Left cardiac atrium (tissue), 4 donors: ENCODE measurements at places on chromosomes 16 and 17. TPM values are rescaled to one million over a fixed set of nuclear protein-coding genes. Genes with fewer than 3 reads are reported as not detected.

The KCNAB3 gene
- 0.71 TPM for total RNA-seq

The GAS2L2 gene
- 0.47 TPM for total RNA-seq

The FBXO39 gene
- 0.34 TPM for total RNA-seq

The DNAI2 gene
- not detected for total RNA-seq

The SMG6 gene
- 23.0 TPM for total RNA-seq

The DBNDD1 gene
- 2.2 TPM for total RNA-seq

The ABCA5 gene
- 17.8 TPM for total RNA-seq

The RGS9 gene
- 4.9 TPM for total RNA-seq

The TMEM219 gene
- 73.8 TPM for total RNA-seq

The GNPTG gene
- total RNA-seq = 44.1 TPM

DNA sequence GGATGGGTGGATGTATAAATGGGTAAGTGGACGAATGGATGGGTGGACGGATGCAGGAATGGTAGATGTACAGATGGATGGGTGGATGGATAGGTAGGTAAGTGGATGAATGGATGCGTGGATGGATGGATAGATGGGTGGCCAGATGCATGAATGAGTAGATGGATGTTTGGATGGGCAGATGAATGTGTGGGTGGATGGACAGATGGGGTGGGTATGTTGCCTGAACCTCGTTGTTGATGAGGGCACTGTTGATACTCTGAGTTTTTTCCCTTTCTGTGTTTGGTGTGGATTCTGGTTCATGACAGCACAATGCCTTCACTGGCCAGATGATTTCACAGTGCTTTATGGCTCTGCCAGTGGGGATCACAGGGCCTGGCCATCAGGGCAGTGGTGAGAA, 208.3 kb downstream of the NPIPB11 start:
- no peak for DNase-seq

- no peak for DNase-seq
Measured at GRCh38 chr16:68599586-68599985, 45.5 kb upstream of the CDH3 start.

DNA sequence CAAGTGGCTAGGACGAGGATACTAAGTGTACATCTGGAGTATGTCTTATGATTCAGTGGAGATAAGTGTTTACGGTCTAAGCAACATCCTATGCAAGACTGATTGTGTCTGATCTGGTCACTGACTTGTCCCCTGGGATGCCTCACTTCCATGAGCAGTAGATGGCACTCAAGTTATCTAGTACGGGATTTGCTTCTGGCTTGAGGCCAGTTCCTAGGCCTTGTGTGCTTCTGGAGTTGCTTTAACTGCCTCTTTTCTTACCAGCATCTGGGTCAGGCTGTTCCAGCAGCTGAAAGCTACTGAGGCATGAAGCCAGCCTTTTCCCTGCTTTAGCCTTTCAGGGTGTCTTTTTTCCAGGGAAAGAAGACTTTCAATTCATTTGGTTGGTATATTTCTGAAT, 23.0 kb downstream of the SUPT6H start:
- peak; percentile 34 for DNase-seq

GRCh38 chr17:63960430-63960829, 12.3 kb downstream of the SCN4A start:
- no peak for DNase-seq

DNA sequence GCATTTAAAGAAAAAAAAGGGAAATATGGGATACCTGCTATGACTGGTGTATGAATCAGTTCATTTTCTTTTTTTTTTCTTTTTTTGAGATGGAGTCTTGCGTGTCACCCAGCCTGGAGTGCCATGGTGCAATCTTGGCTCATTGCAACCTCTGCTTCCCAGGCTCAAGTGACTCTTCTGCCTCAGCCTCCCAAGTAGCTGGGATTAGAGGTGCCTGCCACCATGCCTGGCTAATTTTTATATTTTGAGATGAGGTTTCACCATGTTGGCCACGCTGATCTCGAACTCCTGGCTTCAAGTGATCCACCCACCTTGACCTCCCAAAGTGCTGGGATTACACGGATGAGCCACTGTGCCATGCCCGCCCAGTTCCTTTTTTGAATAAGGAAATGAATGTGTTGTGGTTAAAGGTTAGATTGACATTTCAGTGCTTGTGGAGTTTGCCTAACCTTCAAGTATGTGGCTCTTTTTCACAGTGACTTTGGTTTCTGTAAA, 7.7 kb downstream of the HAPSTR1 start:
- no peak for DNase-seq

GRCh38 chr16:76696876-76697275, 419.7 kb downstream of the CNTNAP4 start:
- no peak for DNase-seq

- peak; percentile 72 for DNase-seq
Measured at GRCh38 chr16:70703041-70703834, 17.4 kb upstream of the MTSS2 start.

- no peak for DNase-seq
Measured at GRCh38 chr16:53213542-53213941, 158.8 kb downstream of the CHD9 start.

DNA sequence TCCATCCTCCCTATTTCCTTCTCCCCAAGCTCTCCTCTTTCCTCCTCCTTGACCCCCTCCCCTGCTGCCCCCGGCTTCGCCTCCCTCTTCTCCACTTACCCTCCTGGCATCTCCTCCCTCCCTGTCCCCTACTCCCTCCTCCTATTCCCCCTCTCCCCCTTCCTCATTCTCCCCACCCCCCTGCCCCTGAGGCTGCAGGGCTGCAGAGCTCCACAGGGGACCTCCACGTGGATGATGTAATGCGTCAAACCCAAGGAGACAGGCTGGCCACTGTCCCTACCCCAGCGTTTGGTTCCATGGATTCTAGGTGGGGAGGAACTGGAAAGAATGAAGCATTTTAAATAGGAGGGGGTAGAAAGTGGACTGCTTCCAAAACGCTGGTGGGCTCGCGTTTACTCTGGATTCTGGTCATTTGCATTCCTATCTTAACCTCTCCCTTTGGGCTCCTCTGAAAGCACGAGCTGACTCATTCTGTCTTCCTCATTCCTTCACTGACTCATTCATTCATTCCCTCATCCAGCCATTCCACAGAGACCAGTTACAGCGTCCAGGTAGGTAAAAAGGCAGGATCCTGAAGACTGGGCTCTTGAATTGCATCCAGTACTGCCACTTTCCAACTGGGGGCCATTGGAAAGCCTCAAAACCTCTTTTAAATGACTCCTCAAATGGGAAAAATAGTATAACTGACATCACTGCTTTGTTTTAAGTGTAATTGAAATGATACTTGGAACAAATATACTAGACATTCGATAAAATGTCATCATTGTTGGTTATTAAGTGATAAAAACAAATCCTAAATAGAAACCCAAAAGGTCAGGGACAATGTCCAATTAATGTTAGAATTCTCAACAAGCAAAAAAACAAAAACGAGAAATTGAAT, 943 bp upstream of the COTL1 start:
- peak; percentile 46 for DNase-seq

GRCh38 chr17:42354956-42355843, 33.0 kb downstream of the STAT3 start:
- DNase-seq = no peak

DNA sequence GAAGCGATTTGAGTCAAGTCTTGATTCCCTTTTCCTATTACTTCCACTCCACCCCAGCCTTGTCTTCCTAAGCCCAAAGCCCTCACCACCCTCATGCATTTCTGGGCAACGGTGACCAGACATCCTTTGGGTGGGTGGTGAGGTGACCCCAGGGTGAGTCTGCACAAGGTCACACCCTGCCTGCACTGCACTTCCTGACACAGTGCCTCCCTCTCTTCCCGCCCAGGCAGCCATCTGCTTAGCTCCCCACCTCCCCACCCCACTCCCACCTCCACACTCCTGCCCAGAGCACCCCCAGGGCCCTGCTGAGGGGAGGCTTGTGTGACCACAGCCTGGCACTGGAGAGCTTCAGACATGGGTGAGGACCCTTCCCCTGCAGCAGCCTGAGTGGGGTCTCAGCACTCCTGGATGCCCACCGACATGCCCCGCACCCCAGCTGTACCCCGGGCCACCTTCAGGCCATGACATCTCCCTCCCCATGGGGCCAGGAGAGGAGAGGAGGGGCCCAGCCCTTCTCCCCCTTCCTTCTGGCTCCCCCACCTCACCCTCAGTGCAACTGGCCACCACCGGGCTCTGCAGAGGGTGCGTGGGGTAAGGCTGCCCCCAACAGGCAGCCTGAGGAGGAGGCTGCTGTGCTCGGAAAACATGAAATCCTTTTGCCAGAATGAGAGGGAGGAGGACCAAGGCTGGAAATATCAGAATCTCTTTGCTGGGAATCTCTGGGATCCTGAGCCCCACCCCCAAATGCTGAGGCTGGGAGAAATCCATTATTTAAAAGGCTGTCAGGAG, 68.6 kb downstream of the CCT6B start:
- no peak for DNase-seq

- DNase-seq = no peak
Measured at GRCh38 chr17:32722733-32723132, 154.2 kb downstream of the MYO1D start.

- DNase-seq = no peak
Measured at GRCh38 chr16:5982979-5983378, 885.4 kb upstream of the EEF2KMT start.

- DNase-seq = peak; percentile 38
Measured at GRCh38 chr17:28193241-28193640, 125.8 kb upstream of the TMEM97 start.

- no peak for DNase-seq
Measured at GRCh38 chr16:87324411-87325275, 7.5 kb upstream of the C16orf95 start.

- DNase-seq = peak; percentile 89
Measured at GRCh38 chr17:43393944-43394482, 4.8 kb upstream of the ARL4D start.

- peak; percentile 68 for DNase-seq
Measured at GRCh38 chr17:57243171-57243622, 13.1 kb upstream of the MSI2 start.

DNA sequence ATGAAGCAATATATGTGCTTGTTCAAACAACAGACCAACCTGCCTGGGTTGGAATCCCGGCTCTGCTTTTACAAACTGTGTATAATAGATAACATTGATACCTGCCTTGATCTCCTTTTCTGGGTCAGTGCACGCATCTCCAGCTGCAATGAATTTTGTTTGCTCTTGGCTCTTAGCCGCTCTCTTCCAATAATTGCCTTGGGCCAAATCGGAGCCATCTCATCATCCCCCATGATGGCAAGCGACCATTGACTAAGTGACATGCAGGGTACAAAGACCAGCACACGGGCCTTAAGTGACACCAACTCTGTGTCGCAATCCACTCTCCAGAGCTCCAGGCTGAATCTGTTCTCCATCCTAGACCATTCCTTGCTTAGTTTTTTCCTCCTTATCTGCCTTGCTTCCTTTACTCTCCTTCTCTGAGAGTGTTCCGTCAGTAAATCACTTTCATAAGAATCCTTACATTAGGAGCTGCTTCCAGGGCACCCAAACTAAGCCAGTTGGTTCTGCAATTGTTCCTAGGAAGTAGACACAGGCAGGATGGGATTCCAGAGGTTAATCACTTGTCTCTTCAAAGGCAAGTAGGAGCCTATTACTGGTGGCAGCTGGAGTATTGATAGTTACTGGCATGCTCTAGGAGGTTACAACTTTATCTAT, 134.2 kb downstream of the ABCA8 start:
- DNase-seq = no peak

- no peak for DNase-seq
Measured at GRCh38 chr17:50272246-50272645, 2.0 kb upstream of the TMEM92 start.

GRCh38 chr17:74796866-74797265, 20.7 kb upstream of the NAT9 start:
- DNase-seq = no peak

DNA sequence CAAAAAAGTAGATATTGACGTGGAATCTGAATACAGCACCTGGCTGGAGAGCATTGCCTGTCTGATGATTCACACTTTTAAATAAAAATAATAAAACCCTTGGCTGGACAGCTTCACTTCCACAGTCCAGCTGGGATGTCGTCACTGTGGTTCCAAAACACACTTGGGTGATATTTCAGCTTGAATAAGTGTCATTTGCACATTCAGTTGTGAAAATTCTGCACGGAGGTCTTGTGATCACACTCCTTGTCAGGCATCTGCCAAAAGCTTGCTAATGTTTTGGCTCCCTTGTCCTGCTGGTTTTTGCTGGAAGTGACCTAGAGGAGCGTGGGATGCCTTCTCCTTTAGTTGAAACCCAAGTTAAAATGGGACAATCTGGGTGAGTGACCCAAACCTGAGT, 60.7 kb downstream of the PCTP start:
- DNase-seq = peak; percentile 22
